ENCODE measurements at places on chromosomes 3 and 15.

GRCh38 chr3:55158345-55158744 lies 230.5 kb upstream of the LRTM1 start:
- DNase-seq, result no peak

DNA sequence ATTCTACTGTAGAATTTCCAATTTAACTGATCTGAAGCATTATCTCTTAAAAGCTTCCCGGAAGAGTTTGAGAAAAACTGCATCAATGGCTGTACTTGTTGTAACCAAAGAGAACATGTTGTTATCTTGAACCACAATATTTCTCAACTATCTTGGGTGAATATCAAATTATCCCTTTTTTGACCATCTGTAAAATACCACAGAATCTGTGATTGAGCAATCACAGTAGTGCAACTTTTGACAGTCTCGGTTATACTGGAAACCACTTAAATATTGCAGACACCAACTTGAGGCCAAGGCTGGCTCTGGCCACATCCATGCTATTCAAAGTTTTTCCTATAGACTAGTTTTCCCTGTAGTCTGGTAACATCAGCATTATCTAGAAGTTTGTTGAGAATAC lies 842.8 kb upstream of the EPHA6 start:
- DNase-seq, result no peak

DNA sequence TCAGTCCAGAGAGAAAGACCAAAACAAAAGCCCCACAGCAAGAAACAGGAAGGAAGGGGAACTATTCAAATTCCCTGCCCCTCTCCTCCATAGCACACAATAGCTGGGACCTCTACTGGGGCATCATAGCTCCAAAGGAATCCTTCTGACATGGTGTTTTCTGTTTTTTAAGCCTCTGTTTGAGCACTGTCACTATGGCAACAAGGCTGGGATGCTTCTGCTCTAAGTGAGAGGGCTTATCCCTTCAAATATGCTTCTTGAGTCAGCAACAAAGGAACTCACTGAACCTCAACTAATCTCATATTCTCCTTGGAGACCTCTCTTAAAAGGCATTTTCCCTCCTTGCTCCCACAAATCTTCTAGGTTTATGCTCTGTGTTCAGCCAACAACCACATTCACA lies 40.5 kb downstream of the MYLK start:
- DNase-seq, result no peak

DNA sequence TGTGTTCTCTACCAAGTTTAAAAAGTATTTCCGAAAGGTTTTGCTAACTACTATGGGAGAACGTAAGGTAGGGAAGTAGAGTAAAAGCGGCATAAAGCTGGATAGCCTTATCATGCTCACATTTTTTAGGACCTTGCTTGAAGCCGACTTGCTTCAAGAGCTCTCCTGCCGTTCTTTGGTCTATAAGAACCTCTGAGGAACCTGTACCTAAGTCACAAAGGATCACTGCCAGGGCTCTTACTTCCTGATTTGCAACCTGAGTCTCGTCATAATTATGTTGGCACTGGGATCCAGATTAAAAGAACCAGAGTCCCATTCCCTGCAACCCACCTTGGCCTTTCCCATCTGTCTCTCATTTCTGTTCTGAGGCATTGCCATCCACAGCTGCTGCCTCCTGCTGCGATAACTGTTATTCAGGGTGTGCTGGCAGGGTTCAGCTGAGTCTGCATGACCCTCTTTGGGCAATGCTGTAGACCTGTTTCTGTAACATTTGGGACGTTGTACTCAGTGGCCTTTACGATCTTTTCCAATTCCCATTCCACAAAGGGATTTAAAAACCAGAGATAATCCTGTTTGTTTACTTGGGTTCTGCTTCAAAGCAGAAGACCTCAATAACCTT lies 131.0 kb upstream of the UMPS start:
- no peak for DNase-seq

DNA sequence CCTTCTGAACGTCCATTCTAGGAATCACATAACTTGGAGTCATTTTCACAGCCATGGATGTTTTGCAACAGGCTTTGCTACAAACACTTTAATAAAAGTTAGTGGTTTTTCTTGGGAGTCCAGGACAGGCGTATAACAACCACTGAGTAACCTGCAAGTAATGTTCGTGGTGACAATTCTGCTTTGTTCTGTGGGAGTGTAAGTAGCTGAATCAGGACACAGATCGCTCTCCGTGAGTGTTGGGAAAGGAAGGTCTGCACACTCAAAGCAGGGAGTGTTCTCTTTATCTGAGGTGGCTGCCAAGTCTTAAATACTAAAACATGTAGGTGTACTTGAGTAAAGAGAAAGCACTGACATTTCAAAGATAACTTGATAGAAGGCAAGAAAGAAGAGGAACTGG lies 7.9 kb upstream of the BNC1 start:
- no peak for DNase-seq

DNA sequence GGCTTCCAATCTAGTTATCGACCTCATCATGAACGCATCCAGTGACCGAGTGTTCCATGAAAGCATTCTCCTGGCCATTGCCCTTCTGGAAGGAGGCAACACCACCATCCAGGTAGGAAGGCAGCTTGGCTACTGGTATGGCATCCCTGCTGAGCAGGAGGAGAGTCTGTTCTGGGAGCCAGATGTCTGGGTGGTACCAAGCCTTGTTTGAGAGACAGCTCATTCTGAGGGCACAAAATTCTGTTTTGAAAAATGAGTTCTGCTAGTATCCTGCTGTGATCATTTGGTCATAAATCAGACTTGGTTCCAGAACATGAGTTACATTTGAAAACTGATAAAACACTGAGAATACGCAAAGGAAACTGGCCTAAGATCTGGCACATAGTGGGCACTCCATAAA lies 242.1 kb downstream of the ITPR1 start:
- DNase-seq, result no peak

DNA sequence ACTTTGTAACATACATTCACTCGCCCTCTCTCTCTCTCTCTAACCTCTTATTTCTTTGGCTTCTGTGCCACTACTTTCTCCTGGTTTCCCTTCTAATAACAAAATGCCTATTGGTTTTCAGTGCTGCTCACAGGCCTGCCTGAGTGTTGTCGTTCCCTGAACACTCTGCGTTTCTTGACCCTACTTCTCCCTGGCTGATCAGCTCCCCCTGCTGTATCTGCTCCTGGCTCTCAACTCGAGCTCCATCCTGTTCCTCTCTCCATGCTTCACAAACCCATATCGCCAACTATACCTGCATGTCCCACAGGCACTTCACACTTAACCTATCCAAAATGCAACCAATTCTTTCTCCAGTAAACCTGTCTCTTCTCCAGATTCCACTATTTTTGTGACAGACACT lies 111.4 kb downstream of the OPA1 start:
- no peak for DNase-seq

DNA sequence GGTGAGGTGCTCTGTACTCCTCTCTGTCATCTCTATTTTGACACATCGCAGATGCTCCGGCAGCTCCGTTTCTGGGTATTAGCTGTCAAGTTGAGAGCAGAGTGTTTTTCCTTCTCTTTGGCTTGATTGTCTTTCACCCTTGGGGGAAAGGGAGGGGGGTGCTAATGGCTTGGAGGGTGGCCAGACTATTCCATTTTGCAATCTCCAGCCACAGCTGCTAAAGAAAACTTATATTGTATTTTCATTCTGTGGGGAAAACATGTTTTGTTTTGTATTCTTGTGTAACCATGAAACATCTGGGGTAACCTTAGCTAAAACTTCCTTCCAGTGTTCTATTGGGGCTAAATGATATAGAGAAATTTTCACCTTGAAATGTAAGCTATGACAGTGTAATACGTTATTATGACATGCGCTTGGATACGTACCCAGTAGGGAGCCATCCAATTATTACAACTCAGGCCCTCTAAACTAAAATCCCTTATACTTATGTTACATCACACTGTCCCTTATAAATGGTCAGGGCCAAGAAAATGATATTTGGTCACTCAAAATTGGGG lies 14.0 kb upstream of the LARP6 start:
- DNase-seq, result no peak

- DNase-seq, result no peak
Measured at GRCh38 chr3:127144631-127145030, 48.3 kb upstream of the PRR23E start.

DNA sequence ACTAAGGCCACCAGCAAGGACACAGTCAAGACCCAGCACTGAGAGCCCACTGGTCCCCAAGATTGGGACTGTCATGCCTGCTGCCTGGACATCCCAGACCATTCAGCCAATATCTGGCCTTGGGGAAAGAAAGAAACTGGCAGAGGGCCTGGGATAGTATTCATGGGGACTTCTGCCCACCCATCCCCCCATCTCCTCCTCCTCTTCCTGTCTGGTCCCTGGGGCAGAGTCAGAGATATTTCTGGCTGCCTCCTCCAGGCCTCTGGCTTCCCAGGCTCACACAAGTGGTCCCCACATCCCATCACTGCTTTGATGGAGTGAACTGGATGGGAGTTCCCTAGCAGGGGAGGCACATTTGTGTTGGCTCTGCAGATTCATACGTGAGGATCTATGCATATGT lies 4.2 kb upstream of the RASL12 start:
- no peak for DNase-seq

- DNase-seq, result no peak
Measured at GRCh38 chr3:16146015-16146730, 28.3 kb upstream of the GALNT15 start.

- DNase-seq, result no peak
Measured at GRCh38 chr3:156865732-156866131, 39.6 kb downstream of the LEKR1 start.

GRCh38 chr3:25679642-25680302 lies 15.1 kb upstream of the TOP2B start:
- DNase-seq, result no peak

- DNase-seq, result no peak
Measured at GRCh38 chr15:48544778-48545177, 100.7 kb downstream of the FBN1 start.

DNA sequence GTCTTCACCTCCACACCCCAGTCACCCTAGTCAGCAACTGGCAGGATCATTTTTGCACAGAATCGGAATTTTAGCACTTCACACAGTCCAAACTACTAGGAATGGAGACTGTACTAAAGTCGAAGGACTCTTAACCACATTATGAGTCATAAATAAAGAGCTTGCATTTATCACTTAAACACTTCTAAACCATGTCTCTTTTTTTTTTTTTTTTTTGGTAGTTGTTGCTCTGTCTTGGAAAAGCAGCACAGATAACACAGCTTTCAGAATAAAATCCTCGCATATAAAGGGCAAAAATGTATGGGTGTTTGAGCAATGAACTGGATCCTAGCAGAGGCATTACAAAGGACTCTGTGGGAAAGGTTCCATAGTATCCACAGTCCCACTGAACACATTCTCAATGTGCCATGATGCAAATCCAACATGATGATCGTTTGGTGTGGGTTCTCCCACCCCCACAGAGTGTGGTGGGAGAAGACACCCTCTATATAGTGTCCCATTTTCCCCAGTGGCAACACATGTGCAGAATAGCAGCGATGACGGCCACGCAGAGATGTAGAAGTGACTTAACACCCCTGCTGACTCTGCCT lies 47.1 kb downstream of the FOXP1 start:
- no peak for DNase-seq

DNA sequence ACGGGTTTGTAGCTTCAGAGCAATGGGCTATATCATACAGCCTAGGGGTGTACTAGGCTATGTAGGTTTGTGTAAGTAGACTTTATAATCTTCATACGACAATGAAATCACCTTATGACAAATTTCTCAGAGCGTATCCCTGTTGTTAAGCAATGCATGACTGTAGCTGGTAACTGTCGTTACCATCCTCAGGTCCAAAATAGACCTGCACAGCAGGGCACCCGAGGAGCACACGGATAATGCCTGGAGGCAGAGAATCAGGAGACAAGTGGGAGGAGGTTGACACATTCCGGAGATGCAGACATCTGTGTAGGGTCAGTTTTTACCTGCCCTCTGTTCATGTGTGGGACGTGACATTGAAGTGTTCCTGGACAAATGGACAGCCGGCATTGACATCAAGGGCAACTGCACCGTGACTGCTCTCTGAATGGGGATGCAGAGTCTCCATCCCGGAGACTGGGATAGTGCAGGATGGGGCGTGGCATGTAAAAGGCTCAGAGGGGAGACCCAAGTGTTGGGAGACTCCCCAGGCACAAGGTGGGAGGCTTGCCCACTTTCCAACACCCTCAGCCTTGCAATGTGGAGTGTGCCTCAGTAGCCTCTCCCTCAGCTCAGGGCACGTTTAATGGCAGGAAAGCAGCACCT lies 45.9 kb upstream of the PGPEP1L start:
- DNase-seq, result no peak

- peak; percentile 35 for DNase-seq
Measured at GRCh38 chr15:69976366-69976994, 121.2 kb downstream of the TLE3 start.

- no peak for DNase-seq
Measured at GRCh38 chr3:100844063-100844936, 135.0 kb downstream of the TFG start.

GRCh38 chr3:185586686-185587039 lies 568 bp downstream of the SENP2 start:
- DNase-seq, result no peak

GRCh38 chr3:169161011-169161410 lies 502.5 kb downstream of the MECOM start:
- DNase-seq, result no peak

- DNase-seq, result no peak
Measured at GRCh38 chr15:75925440-75925839, 21.8 kb downstream of the FBXO22 start.

DNA sequence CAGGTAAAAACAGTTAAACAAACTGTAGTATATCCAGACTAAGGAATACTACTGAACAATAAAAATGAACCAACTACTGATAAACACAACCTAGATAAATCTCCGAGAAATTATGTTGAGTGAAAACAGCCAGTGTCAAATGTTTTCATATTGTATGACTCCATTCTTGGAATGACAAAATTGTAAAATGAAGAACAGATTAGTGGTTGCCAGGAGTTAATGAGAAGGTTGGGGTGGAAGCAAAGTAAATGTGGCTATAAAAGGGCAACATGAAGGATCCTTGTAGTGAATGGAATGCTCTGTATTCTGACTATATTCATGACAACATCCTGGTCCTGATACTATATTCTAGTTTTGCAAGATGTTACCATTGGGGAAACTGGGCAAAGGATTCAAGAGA lies 27.5 kb upstream of the ACKR4 start:
- DNase-seq, result no peak

DNA sequence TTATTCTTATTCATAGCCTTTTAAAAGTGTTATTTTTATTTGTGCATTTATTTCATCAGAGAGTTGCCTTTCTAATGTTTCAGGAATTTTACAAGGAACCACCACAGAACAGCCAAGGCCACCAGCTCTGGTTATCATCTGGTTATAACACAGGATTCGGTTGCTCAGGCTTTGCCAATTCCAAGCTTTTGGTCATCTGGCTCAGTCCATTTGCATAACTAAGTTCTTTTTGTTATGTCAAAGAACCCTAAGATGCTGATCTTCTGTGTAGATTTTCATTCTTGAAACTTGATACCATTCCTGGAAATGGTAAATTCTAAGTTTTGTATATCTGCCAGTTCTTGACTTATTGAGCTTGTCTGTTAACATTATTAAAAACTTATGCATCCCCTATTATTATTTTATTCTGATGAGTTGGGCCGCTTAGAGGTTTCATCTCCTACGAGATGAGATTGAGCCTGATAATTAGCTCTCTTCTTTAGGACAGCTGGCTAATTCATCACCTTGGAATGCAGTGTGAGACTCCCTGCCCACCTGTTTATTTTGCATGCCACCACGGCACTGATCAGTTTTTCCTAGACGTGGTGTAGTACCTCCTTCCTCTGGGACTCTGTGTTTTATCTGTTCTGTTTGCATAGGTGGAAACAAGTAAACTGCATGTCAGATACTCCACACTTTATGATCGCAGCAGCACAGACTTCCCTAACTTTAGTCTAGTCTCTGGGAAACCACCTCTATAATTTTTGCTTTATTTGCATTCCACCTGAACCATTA lies 264.8 kb downstream of the SLCO3A1 start:
- DNase-seq, result no peak

GRCh38 chr15:25733856-25734679 lies 129.1 kb downstream of the ATP10A start:
- no peak for DNase-seq
